ENCODE measurements at places on chromosomes 7 and 10.

GRCh38 chr7:143074141-143074540, 22.0 kb downstream of the OR6V1 start:
- DNase-seq = no peak

GRCh38 chr7:44415047-44415446, 75.4 kb downstream of the NUDCD3 start:
- no peak for DNase-seq

- no peak for DNase-seq
These were observed 66.6 kb downstream of the FZD1 start for GRCh38 chr7:91330866-91331265.

DNA sequence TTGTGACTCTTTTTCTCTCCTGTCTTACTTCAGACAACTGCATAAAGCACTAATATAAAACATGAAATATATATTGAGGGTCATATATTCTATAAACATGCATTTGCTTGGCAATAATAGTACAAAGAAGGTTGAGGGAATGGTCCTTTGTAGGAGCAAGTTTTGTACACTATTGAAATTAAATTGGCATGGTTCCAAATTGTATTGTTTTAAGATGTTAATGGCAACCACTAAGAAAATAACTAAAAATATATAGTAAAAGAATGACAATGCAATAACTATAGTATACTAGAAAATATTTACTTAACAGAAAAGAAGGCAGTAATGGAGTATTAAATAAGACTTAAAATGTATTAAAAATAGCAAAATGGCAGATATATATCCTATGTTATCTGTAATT, 33.7 kb upstream of the KAT6B start:
- no peak for DNase-seq

GRCh38 chr10:3935933-3936359, 150.9 kb upstream of the KLF6 start:
- no peak for DNase-seq

- DNase-seq = peak; percentile 12
These were observed 17.9 kb upstream of the BAIAP2L1 start for GRCh38 chr7:98418636-98419315.

DNA sequence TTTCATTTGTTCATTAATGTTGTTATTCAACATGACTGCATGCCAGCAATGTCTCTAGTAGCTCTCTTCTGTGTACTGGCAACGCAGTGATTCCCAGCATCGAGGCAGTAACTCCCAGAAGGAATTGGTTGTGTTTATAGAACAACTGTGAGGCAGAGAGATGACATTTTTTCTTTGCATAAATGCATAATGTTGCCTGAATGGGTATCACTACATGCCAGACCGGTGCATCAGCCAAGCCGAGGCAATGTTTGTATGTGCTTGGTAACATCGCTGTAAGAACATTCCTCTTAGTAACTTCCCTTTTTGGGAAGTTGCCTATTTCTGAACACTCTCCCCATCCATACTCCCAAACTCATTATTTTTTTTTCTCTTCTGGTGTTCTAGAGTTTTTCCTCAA, 182.9 kb downstream of the HTR7 start:
- no peak for DNase-seq

DNA sequence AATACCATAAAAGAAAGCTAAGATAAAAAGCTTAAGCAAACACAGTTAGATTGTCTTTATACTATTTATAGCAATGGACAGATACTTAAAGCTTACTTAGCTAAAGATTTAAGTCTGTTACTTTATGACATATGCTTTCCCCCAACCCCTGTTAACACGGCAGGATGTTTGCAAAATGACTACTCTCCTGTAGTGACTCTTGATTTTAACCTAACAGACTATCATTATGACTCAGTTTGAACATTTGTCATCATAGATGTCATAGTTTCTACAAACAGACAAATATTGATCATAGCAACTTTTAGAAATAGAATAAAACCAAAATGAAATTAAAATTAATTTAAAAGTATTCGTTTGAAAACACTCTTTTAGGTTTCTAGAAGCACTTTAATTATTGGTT, 7.8 kb upstream of the COMMD3 start:
- DNase-seq = no peak

DNA sequence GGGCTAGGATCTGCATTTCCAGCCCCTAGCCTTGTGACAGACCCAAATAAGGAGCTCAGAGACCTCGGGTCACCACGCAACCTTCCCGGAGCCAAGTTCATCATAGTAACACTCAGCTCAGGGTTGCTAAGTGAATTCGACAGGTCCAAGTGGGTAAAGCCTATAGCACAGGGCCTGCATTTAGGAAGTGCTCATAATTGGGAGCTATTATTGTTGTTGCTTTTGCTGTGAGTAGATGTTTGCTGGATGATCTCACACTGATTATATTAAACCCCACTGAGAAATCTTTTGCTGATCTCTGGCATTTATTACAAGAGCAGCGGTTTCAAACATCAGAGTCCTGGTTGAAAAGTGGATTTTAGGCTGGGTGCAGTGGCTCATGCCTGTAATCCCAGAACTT, 20.3 kb upstream of the SAR1A start:
- DNase-seq = no peak

- no peak for DNase-seq
These were observed 164.9 kb upstream of the RNF32 start for GRCh38 chr7:156475666-156476065.

GRCh38 chr10:120400601-120401000, 56.4 kb upstream of the PLPP4 start:
- DNase-seq = no peak

DNA sequence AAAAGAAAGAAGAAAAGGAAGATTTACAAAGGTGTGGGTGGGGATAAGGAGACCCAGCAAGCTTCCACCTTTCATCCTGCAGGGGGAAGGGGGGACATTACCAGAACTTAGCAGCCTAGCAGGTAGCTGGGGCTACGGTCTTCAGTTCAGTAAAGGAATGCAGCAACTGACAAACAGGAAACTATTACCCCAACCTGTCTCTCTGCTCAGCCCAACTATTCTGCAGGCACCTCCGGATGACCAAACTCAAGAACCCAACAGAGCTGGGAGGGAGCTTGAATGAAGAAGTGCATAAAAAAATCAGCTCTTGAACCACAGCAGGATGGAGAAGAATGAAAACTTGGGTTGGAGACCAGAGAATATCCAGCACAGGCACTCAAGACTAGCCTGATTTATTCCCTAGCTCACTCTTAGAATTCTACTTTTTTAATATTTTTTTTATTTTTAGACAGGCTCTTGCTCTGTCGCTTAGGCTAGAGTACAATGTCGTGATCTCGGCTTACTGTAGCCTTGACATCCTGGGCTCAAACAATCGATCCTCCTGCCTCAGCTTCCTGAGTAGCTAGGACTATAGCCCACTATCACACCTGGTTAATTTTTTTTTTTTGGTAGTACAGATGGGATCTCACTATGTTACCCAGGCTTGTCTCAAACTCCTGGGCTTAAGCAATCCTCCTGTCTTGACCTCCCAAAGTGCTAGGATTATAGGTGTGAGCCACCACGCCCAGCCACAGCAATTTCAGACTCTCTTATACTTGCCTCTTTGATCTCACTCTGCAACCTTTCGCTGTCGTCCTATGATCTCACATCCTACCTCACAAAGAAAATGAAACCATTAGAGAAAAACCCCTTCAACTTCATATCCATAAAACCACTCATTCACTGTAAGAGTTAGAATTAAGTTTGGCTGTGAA, 18.5 kb upstream of the C10orf67 start:
- DNase-seq = peak; percentile 59

DNA sequence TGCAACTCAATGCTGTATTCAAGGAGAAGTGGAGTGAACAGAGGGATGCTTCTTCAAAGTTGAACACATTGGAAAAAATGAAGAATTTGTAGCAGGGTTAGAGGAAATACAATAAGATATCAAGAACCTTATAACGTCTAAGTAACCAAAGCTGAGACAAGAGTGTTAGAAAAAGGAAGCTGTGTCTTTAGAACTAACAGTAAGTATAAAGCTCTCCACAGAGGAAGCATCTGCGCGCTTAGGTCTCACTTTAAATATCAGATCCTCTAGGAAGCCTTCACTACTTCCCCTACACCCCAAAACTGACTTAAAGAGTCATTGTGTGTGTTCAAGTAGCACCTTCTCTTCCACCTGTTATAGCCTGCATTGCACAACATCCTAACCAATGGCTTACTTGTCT, 43.0 kb downstream of the CH25H start:
- no peak for DNase-seq

GRCh38 chr7:150631866-150632864, at the start of gene GIMAP6:
GIMAP6 (minus strand) TSS chr7:150632385; CDS start chr7:150630142, 2,243 bp downstream.
- peak; percentile 70 for DNase-seq

- DNase-seq = no peak
These were observed 97.7 kb downstream of the TAF3 start for GRCh38 chr10:7915923-7916536.

DNA sequence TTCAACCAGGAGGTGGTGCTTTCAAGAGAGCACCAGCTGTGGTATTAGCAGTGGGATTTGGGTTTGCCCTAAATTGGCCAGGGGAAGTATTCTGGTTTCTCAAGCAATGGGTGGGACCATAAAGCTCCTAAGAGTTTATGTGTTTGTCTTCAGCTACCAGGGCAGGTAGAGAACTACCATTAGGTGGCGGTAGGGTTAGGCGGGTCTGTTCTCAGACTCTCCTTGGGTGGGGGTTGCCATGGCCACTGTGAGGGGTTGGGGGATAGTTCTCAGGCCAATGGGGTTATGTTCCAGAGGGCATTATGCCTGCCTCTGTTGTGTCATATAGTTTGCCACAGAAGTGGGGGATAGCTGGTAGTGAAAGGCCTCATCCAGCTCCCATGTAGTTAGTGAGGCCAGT, 47.7 kb upstream of the BICC1 start:
- DNase-seq = no peak

DNA sequence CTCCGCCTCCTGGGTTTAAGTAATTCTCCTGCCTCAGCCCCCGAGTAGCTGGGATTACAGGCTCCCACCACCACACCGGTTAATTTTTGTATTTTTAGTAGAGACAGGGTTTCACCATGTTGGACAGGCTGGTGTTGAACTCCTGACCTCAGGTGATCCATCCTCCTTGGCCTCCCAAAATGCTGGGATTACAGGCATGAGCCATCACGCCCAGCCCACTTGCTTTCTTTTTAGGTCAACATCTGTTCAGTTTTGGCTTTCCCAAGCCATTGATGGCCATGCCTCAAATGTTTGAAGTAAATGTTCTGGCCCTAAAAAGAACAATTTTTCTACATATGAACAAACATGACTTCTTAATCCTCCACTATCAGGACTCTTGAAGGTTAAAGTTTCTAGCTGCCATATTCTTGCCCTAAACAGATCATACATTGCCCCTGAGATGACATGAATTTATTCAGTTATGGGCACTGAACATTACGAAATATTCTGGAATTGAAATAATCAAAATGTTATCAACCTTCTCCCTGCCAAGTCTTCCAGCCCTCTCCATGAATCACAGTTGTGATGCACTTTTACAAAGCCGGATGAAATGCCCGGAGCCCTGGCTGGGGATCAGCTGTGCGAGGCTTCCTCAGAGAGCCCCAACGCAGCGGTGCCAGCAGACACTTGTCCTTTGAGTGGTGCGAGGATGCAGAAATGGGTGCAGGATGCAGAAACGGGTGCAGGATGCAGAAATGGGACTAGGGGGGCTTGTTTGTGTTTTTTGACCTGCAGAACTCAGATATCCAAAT, 2.9 kb downstream of the MRLN start:
- no peak for DNase-seq

DNA sequence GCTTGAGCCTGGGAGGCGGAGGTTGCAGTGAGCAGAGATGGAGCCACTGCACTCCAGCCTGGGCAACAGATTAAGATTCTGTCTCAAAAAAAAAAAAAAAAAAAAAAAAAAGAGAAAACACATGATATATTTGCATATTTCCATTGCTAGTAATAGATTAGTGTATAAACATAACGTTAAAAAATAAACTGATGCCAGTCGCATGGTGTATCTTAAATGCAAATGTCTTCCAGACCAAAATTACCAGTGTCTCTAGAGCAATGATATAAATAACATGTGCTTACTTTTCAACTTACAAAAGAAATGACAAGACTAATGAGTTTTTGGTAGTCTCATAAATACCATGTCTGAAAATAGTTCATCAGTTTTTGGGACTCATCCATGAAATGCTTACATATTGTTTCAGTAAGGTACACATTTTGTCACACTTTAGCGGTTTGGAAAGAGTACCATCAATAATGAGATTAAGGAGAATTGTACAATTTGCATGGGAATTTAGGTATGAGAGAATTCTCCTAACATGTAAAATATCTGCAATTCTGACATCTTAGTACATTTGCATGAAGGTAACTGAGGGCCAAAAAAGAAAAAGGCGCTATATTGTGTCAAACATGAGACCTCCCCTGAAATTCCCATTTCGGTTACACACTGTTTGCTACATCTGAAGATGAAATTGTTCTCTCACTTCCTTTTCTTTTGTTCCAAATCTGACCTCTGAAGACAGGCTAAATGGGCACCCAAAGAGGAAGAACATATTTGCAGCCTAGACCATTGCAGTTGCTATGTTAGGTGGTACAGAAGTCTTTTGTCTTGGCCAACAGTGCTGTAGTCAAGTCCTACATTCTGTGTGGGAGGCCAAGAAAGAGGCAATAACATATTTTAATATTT, 51.5 kb upstream of the PIP4K2A start:
- DNase-seq = no peak

DNA sequence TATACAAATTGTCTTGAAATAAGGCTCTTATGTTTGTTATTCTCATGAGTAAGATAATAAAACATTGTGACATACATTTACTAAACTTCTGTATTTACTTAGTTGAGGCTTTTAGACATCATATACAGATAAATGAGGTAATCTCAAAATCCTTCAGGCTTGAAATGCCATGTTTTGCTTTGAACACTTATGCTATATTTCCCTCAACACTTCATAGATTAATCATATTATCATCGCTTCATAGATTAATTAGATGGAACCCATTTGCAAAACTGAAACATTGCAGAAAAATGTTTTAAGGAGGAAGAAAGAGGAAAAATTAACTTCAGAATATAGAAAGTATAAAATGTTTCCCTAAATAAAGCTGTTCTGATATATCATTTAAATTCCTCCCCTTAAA, 165.0 kb upstream of the CNTNAP2 start:
- no peak for DNase-seq

DNA sequence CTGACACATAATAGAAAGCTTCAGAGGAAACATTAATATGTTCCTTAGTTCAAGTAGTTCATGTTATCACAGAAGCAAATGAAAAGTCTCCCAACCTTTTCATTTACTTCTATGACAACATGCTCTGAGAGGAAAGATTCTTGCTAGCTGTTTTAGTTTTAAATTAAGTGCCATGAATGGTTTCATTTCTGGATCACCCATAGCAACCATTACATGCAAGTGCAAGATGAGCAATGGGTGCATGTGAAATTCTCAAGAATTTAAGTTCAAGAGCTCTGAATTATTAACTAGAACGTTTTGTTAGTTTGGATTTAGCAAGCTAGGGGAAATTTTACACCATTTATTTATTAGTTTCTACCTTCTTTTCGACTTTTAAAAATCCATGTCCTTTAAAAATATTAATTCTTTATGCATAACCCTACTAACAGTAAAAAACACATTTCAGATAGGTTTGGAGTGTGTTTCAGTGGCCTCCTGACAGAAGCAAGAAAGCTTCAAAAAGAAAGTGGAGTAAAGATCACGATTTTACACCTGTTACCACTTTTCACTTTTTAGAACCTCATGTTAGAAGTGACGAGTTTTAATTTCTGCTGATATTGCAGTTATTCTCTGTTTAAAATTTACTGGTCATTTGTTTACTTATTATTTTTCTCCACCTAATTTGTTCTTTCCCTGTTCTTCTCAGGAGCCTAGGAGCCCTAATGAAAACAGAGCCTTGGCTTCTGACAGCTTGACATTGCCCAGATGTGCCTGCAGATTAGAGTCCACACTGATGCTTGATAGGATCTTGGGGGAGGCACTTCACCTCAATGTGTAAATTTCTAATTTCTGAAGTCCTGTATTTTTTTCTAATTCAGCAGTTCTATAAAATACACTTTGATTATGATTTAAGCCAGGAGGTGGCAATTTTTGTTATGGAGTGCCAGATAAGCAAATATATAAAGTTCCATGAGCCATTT, 995.3 kb upstream of the PHF14 start:
- DNase-seq = no peak
